ENCODE measurements at places on chromosomes 16 and 17.

- DNase-seq, result no peak
These were observed 29.2 kb downstream of the KANSL1 start for GRCh38 chr17:46163929-46164594.

GRCh38 chr16:57315416-57315815, 30.9 kb upstream of the PLLP start:
- no peak for DNase-seq

GRCh38 chr17:11598274-11599221, at the start of gene DNAH9:
Gene DNAH9 (plus strand): TSS chr17:11598470. CDS start chr17:11598499, 29 bp downstream.
- no peak for DNase-seq

DNA sequence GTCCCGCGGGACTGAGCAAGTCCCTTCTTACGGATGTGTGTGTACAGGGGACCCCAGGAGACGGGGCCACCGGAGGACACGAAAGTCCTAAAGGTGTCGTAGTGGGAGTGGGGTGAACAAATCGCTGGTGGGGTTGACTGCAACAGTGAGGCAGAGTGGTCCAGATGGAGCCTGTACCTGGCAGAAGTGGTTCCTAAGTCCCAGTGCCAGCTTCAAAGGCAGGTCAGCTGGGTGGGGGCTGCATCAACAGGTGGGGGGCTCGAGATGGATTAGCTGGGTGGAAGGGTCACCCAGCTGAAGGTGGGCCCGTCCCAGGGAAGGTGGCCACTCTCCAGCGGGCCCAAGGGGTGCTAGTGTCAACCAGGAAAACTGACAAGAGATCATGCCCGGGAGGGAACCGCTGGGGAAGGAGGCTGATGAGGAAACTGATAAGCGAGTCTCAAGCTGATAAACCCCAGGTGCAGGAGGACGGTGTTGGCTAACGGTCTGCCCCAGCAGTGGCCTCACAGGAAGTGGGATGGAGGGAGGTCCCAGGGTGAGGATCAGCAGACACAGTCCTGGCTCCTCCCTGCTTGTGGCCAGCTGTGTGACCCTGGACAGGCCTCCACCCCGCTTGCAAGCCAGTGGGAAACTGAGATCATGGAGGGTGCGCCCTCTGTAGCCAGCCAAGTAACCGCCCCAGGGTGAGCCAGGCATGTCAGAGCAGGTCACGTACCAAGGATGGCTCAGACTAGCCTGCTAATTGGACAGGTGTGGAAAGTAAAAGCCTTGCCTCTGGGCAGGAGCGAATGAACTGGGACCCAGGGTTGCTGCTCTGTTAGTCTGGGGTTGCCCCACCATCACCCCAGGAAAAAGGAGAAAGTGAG, 1.0 kb downstream of the ORAI3 start:
- no peak for DNase-seq

- DNase-seq, result no peak
These were observed 14.4 kb downstream of the CARHSP1 start for GRCh38 chr16:8854298-8854948.

All from cerebellar nuclear complex (tissue), 1 donor.